ENCODE measurements at places on chromosomes 5 and 9.

DNA sequence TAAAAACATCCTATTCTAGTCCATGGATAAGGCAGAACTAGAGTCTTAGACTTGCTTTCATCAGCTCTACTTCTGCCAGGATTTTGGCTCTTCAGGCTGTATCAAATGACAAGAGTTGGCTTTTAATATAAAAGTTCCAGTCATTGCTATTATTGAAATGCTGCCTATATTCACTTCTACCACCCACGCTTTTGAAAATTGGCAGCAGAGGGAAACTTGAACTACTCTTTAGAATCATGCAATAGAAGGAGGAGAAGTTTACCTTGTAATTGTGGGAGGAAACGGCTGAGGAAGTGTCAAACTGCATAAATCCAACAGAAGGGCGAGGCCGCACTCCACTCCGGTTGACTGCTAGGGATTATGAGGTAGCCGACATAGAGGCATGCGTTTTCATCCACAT, 122.6 kb upstream of the BASP1 start:
- DNase-seq = peak; percentile 77

- DNase-seq = no peak
Measured at GRCh38 chr5:93305984-93306383, 275.0 kb downstream of the NR2F1-AS1 start.

DNA sequence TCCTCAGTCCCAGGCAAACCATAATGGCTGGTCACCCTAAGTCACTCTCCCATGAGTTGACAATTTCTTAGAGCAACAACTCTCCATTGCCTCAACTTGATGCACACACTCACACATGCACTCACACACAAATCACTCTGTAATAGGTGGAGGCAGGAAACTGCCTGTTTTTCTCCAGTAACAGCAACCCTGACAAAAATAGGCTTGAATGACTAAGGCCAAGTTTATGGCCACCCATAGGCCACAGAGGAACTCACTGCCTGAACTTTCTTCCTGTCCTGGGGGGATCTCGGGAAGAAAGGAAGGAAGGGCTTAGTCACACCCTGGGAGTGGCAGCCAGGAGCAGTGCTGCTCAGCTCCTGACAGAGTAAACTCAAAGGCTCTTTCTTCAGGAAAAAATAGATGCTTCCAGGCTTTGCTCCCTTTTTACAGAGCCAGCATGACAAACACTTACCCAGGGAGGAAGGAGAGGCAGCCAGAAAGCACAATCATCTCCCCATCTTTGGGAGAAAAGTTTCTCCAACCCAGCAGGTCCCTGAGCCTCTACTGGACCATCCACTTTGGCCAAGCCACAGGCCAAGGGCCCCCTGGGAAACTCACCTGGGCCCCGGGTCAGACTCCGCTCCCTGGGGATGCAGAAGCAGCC, 368 bp downstream of the SH3TC2 start:
- peak; percentile 31 for DNase-seq

DNA sequence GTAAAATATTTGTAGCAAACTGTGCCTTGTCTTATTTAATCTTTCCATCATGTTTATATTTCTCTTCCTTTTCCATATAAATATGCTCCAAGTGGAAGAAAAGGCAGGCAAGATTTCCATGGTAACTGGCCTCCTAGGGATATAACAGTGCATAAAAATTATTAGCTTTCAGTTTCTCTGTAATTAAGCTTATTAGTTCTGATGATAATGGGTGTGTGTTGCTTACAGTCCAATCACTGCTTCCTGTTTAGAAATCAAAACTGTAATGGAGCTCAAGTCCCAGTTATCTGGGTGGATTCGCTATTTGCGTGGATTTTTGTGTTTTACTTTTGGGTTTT, 213.0 kb downstream of the PJA2 start:
- DNase-seq = no peak

GRCh38 chr5:21709770-21710169, 1143.4 kb downstream of the CDH12 start:
- DNase-seq = no peak

DNA sequence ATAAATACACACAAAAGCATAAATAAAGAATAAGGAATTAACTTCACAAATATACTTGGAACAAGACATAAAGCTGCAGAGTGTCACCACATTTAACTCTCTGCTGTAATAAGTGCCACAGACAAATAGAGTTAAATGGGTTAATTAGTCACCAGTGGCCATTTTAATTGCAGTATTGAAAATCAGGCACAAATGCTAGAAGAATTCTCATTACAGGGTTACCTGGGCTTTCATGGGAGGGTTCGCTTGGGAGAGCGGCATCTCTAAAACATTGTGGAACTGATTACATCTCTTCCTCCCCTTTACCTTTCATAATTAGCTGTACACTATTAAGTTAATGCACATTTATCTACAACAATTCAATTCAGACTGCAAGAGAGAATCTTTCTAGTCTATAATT, 505.3 kb upstream of the DAP start:
- DNase-seq = no peak

GRCh38 chr5:133705331-133705730, 93.0 kb upstream of the FSTL4 start:
- DNase-seq = no peak

DNA sequence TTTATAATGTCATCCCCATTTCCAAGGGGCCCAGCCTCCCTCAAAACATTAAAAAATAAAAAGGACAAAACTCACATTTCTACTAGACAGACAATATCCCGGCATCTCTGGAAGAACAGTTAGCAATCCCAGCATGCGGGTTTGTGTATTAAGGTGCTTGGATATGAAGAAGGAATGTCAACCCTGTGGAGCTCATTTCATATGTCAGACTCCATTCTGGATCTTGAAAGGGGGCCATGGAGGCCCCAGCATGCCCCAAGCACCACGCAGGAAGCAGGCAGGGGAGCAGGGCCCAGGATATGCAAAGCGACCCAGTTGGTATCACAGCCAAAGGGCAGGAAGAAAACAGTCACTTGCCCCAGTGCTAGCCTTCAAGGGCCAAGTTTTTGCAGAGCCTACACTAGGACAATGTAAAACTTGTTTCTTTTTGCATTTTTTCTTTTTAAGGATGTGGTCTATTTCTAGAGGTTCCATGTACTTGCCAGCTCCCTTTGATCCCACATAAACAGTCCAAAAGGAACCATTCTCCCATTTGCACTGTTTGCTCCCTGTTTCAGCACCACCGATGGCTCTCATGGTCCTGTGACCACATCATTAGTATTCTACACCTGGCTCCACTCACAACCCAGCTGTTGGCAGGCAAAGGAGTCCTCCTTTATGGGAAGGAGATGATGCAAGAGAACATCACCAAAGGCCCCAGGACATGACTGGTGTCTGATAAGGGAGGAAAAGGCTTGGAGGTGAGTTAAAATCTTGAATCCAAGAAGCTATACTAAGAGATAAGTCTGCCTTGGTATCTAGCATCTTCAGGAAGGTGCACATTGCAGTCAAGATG, 58.3 kb downstream of the FGF1 start:
- DNase-seq = no peak

GRCh38 chr5:25544652-25545249, 900.0 kb upstream of the CDH10 start:
- no peak for DNase-seq

- no peak for DNase-seq
Measured at GRCh38 chr5:179267071-179267670, 78.1 kb downstream of the ADAMTS2 start.

DNA sequence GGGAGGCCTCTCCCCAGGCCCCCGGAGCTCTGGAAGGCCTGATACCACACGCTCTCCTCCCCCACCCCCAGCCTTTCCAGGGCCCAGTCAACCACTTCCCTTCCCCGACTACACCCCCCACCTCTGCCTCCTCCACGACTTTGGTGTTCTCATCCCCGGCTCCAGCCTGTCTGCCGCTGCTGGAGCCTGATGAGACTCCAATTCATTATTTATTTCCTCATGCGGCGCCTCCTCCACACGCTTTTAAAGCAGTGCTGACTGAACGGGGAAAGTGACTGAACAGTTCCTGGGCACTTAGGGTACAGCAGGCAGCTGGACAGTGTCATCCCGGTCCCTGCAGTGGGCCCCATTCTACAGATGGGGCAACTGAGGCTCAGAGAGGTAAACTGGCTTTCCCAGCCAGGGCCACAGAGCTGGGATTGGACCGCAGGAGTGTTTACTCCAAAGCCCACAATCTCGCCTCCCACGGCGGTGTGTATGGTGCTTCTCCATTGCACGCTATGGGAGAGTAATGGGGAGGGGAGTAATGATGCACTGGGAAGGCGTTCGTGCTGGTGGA, 15.9 kb upstream of the RPL26L1 start:
- peak; percentile 21 for DNase-seq

GRCh38 chr9:136901516-136902258, 15.4 kb downstream of the TRAF2 start:
- no peak for DNase-seq

DNA sequence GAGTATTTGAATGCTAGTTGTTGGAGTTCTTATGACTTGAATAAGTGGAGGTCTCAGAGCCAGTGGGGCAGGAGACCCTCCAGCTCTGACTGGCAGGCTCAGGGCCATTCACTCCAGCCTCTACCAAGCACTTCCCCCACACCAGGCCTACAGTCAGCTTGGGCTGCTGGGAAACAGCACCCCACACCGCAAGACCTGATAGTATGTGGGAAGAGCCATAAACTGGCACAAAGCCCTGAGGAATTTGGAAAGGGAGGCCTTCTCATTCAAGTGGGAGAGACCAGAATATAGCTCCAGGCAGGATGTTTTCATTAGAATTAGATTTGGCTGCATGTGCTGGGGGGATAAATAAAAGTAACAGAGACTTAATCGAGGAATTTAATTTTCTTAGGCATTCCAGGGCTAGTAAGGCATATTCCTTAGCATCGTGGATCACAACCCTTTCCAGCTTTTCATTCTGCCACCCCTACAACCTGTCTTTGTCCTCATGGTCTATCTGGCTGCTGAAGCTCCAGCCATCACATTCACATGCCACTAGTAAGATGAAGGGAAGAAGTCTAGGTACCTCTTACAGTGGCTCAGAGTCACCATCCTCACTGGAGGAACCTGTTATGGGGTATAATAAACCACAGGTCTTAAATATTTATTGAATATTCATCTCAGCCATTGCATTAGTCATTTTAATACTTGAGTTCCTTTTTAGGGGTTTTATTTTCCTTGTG, 47.5 kb downstream of the TMOD1 start:
- DNase-seq = no peak

GRCh38 chr5:78843436-78843835, 141.7 kb downstream of the ARSB start:
- no peak for DNase-seq

DNA sequence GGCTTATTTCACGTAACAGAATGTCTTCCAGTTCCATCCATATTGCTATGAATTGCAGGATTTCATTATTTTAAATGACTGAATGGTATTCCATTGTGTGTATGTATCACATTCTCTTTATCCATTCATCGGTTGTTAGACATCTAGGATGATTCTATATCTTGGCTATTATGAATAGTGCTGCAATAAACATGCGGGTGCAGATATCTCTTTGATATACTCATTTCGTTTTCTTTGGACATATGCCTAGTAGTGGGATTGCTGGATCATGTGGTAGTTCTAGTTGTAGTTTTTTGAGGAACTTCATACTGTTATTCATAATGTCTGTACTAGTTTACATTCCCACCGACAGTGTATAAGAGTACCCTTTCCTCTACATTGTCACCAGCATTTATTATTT, 460.5 kb downstream of the MAN2A1 start:
- peak; percentile 9 for DNase-seq

GRCh38 chr9:34372467-34373011, 4.2 kb downstream of the MYORG start:
- DNase-seq = no peak

- no peak for DNase-seq
Measured at GRCh38 chr5:57007344-57007743, 55.4 kb upstream of the MIER3 start.

DNA sequence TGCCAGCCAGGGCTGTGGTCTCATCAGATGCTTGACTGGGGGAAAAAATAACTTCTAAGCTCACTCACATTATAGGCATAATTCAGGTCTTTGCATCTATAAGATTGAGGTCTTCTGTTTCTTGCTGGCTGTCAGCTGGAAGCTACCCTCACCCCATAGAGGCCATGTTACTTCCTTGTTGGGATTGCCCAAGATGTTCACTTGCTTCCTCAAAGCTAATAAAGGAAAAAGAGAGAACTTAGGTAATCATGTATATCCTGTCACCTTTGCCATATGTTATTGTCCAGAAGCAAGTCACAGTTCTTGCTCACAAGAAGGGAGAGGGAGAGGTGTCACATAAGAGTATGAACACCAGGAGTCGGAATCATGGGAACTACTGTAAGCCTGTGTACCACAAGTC, 38.7 kb upstream of the ANKRD34B start:
- DNase-seq = no peak

GRCh38 chr5:144598451-144599068, 427.9 kb downstream of the KCTD16 start:
- no peak for DNase-seq

DNA sequence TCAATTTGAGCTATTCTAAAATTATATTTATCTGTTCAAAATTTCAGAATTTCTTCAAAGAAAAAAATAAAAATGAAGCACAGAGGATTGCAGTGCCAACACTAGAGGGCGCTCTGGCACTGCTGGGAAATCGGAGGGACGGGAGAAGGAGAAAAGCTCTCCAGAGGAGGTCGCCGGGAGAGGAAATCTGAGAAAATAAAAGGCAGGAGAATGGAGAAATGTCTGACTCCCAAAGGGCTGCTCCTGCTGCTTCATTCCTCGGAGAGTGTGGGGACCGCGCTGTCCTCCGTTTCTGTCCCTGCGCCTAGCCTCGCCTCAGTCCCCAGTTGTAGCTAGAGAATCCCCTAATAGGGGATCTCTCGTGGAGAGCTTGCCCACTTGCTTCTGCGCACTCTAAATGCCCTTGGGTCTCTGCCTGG, 40.0 kb upstream of the ARSB start:
- DNase-seq = peak; percentile 56

DNA sequence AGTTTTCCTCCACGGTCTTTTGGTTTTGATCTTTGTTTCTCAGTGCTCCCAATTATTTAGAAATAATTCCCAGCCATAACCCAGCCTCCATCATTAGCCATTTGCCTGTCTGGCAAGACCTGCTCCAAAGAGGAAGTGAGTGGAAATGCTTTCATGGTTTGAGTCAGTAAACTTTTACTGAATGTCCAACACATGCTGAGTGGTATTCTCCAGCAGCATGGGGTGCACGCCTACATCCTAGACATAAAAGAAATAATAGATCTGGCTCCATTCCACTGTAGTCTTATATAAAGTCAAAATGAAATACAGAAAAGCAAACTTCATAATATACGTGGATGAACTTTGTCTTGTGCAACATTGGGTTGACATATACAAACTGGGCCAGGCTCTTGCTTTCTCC, 757.2 kb downstream of the TLE1 start:
- no peak for DNase-seq

GRCh38 chr5:117263231-117263630, 688.6 kb upstream of the SEMA6A start:
- DNase-seq = no peak

GRCh38 chr5:97118261-97119006, 24.0 kb downstream of the LIX1 start:
- no peak for DNase-seq

GRCh38 chr5:121313886-121314285, 537.8 kb upstream of the FTMT start:
- no peak for DNase-seq

DNA sequence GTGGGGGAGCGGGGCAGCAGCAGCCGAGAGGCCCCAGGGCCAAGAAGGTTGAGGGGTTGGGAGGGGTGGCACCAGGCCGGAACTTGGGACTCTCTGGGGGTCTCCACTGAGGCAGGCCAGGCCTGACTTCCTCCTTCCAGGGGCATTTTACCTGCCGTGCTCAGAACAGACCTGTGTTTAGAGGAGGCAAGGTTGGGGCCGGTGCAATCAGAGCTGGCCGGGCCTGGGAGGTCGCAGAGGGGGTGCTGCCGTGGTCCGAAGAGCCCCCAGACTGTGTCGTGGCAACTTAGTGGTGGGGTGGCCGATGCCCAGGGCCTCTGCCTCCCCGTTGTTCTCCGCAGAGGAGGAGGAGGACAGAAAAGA, 21.8 kb downstream of the GLT6D1 start:
- no peak for DNase-seq
